ENCODE measurements at places on chromosomes 7 and 10.

GRCh38 chr7:64867863-64868440, 35.1 kb upstream of the ZNF273 start:
- no peak for DNase-seq

- DNase-seq: no peak
Measured at GRCh38 chr10:11209830-11210181, 192.1 kb downstream of the CELF2 start.

GRCh38 chr10:129808092-129808983, 155.7 kb downstream of the EBF3 start:
- DNase-seq: no peak

- no peak for DNase-seq
Measured at GRCh38 chr7:51802718-51803117, 486.1 kb upstream of the COBL start.

- DNase-seq: no peak
Measured at GRCh38 chr10:75405598-75406461, 4.3 kb upstream of the ZNF503 start.

- no peak for DNase-seq
Measured at GRCh38 chr7:128909625-128910568, 612 bp downstream of the KCP start.

DNA sequence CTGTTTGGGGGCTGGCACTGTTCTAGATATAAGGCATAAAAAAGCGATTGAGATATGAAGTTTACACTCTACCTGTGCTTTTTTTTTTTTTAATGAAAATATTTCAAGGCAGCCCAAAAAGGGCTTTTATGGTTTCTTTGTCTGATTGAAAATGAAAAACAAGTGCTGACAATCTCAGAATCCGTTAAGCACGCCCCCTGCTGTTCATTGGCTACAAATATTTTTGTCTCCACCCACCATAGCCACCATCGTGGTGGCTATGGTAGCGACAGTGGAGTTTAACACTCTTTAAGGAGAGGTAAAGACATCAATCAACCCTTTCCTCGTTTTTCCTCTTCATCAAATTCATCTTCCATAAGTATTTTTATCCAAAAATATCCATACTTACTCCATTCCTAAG, 94.2 kb downstream of the CD36 start:
- DNase-seq: no peak

- no peak for DNase-seq
Measured at GRCh38 chr10:61316676-61317265, 136.4 kb downstream of the TMEM26 start.

DNA sequence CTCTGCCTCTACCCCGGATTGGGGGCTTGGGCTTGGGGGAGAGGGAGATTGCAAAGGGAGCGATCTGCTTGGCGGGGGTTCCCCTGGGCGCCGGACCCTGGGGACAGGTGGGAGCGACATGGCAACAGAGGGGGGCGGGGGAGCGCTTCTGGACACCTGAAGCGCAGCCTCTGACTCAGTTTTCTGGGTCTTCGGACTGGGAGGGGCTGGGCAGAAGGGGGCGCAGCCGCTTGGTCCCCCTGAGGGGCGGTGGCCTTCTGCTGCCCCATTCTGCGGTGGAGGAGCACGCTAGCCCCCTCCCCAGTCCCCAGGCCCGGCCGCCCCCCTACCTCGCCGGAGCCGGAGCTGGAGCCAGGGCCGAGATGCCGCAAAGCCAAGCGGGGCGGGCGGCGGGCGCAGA, 380 bp downstream of the NAT16 start:
- no peak for DNase-seq

- DNase-seq: no peak
Measured at GRCh38 chr7:157409753-157410727, 73.2 kb downstream of the DNAJB6 start.

DNA sequence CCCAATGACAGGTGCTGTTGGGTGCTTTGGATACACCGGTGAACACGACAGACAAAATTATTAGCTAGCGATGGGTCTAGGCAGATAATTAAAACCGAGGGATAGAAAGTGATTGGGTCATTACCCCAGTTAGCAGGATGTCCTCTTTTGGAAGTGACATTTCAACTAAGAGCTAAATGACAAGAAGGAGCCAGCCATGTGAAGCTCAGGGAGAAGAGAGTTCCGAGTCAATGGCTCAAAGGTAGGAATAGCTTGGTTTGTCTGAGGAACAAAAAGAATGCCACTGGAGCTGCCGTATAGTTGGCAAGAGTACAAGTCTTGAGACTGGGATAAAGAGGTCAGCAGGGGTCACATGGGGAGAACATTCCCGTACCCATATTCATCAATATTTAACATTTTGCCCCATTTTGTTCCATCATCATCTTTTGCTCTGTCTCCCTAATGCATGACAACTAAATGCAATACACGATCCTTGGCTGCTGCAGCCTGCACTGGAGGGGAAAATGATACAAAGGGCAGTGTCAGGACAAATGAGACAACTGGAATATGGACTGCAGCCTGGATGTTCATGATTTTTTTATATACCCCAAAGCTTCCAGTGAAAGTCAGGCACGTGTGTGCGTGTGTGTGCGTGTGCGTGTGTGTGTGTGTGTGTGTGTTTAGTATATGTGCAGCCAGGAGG, 115.7 kb downstream of the ICA1 start:
- no peak for DNase-seq

GRCh38 chr7:47153058-47153457, 428.9 kb downstream of the TNS3 start:
- no peak for DNase-seq

DNA sequence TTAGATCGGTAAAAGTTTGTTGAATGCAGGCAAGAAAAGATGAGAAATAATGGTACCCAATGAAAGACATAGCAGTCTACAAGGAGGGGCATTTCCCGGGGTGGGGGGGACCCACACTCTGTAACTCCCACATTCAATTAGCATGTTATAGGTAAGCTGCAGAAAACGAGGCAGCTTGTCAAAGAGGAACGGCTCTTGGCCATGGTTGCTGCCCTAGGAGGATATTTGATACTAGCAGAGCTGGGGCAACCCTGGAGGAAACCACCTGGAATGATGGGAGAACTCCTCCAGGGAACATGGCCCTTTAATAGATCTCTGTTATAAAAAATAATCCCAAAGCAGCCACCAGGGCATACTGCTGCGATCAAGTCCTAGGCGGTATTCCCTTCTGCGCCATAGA, 98.5 kb downstream of the EGFR start:
- no peak for DNase-seq

DNA sequence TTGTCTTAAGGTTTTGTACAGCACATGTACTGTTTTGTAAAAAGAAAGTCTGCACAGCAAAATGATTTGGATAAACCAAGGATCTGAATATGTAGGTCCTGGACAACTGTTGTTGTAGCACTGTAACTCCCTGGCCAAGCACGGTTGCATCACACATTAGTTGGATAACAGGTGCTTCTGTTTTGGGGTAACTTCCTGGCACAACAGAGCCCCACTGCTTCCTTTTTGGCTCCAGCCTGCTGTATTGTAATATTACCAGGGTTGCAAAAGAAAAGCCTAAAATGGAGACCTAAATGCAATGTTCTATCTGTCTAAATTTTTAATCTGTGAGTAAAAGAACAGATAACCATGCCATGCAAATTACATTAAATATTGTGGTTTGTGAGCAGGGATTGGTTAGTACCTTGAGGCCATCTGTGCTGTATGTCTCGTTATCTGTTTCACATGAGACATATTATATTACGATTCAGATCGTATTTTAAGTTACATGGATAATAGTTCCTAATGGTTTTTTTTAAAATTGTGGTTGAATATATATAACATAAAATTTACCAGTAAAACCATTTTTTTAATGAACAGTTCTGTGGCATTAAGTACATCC, 27.5 kb upstream of the WAC start:
- no peak for DNase-seq

- no peak for DNase-seq
Measured at GRCh38 chr10:78335691-78336401, 302.2 kb downstream of the RPS24 start.

DNA sequence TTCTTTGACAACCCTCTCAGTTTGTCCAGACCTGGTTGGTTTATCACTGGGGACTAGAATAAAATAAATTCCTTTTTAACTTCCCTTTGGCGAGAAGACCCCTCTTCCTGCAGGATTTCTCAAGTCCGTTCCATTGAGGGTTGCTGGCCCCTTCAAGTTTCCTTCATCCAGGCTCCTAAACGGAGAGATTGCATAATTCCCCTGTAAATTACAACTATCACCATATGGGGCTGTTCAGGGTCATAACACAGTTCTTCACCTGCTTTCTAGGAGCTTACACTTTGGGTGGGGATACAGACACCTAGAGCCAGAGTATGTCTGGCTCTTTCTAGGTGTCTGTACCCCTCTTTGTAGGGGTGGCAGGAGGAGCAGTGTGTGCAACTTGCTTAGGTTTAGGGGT, 3.3 kb upstream of the COPS6 start:
- no peak for DNase-seq

DNA sequence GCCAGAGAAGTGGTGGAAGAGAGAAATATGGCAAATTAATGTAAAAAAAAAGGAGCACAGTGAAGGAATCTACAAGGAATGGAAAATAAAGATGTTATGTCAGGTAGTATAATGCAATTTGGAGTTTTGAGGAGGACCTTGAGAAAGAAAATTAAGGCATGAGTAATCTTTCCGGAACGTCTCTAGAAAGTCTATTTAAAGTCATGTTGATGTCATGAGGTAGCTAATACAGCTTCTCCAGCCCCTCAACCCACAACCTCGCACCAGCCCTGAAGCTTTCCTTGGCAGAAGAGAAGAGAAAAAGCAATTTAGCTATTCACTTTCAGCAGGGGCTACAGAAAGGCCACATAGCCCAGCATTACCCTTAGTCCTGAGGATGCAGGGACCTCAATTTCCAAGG, 22.5 kb downstream of the TRDMT1 start:
- no peak for DNase-seq

DNA sequence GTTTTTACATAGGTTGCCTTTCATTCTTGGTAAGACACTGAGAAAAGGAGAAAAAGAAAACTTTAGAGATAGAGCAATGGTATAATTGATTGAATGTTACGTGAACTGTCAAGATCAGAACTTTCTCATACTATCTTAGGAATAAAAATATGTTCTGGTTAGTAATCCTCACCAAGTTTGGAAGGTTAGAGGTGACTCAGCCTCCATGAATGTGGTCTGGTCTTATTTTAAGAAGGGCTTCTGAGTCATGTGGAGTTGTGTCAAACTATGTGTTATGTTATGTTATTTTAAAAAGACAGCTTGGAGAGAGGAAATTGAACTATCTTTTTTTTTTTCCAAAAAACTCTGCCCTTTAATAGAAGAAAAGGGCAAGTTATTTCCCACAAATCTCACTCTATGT, 458.6 kb upstream of the KLF6 start:
- DNase-seq: no peak

- no peak for DNase-seq
Measured at GRCh38 chr7:67962863-67963262, 966.2 kb downstream of the TYW1 start.

GRCh38 chr7:116400522-116400921, 99.0 kb upstream of the CAV2 start:
- DNase-seq: no peak

DNA sequence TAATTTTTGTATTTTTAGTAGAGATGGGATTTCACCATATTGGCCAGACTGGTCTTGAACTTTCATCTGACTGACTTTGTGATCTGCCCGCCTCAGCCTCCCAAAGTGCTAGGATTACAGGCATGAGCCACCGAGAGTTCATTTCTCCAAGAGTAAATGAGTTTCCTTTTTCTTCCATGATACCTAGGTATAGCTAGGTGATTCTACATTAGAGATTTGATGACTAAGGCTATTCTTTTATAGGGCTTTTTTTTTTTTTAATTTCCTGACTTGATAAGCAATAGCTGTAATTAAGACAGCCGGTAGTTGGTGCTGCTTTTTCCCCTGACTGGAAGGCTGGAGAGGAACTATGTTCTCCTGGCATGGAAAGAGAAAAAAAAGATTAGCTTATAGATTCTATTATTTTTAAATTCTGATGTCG, 3.3 kb downstream of the PTPN12 start:
- no peak for DNase-seq

- no peak for DNase-seq
Measured at GRCh38 chr7:5430612-5430947, 6.9 kb upstream of the TNRC18 start.

DNA sequence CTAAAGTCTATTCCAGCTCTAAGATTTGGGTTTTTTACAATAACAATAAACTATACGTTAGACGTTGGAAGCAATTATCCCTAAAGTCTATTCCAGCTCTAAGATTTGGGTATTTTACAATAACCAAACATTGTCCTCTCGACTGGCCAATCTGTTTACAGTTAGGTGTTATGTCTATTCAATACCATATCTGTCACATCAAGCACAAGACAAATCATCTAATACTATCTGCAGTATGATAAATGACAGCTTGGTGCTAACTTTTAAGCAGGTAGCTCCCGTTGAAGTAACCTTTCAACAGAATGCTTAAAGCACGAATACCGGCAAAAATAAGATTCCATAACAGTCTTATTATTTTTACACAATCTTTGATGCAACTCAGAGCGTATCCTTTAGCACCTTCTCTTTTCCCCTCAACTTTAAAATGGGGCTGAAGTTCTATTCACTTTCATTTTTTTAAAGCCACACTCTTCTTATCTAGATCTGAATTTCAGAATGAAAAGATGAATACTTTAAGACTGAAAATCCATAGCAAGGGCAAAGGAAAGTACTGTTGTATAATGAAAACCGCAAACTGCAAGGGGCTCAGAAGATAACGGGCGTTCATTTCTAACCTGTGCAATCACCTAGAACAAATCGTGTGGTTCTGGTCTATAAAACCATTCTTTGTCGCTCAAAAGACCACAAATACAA, 925 bp downstream of the H2AZ2 start:
- DNase-seq: no peak

GRCh38 chr7:143499743-143500348, 22.2 kb downstream of the TAS2R41 start:
- DNase-seq: no peak

GRCh38 chr7:2941216-2941859, 97.2 kb upstream of the GNA12 start:
- DNase-seq: no peak

DNA sequence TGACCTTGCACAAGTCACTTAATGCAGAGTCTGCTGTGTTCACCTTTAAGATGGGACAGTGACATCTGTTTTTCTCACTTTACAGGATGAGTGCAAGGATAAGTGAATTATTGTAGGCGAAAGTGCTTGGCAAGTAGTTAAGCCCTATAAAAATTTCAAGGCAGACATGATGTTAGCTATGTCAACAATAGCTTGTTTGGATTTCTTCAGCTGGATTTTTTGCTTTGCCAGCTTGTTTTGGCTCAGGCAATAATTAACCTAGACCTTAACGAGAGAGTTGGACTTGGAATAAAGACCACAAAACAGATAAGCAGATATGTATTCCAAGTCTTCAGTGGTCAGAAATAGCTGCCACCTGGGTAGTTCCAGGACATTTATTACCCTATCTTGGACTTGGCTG, 255.2 kb downstream of the ARL4A start:
- no peak for DNase-seq

GRCh38 chr10:59888781-59889435, 17.4 kb downstream of the CCDC6 start:
- DNase-seq: no peak

GRCh38 chr10:129021594-129022304, 445.3 kb upstream of the MGMT start:
- DNase-seq: no peak

All from NCI-H187 treated with DMSO at 0.1 percent for 48 hours (cell line).